ENCODE measurements at places on chromosomes 13 and 19.

- DNase-seq, result no peak
Measured at GRCh38 chr19:5058521-5059212, 89.8 kb downstream of the KDM4B start.

DNA sequence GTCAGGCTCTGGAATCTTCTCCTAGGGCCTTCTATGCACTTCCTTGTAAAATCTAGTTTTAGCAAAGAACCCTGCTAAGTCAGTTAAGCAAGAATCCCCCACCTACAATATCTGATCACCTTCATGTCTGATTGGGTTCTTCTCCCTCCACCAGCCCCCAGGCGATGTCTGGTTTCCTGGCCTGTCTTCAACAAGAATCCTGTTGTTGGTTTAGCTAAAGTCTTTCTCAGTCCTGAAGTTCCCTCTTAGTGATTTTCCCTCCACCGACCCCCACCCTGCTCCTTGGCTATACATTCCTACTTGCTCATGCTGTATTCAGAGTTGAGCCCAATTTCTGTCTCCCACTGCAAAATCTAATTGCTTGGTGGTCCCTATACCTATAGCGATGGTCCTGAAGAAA, 35.2 kb upstream of the SLC46A3 start:
- no peak for DNase-seq

- no peak for DNase-seq
Measured at GRCh38 chr13:26716984-26717383, 43.6 kb downstream of the GPR12 start.

DNA sequence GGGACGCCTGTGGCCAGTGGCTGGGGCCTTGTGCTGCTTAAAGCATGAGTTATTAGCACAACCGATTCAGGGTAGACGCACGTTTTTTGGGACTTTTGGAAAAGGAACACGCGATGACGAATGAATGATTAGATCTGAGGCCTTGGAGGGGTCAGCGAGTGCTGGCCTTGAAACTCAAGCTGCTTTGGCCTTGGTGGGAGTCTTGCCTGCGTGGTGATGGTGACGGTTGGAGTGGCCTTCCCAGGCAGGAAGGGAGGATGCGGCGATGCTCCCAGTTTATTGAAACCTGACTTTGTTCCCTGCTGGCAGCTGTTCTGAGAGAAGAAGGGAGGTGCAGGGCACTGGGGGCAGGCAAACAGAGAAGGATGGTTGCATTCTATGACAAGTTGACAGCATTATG, 63.1 kb upstream of the RNF113B start:
- DNase-seq, result no peak

DNA sequence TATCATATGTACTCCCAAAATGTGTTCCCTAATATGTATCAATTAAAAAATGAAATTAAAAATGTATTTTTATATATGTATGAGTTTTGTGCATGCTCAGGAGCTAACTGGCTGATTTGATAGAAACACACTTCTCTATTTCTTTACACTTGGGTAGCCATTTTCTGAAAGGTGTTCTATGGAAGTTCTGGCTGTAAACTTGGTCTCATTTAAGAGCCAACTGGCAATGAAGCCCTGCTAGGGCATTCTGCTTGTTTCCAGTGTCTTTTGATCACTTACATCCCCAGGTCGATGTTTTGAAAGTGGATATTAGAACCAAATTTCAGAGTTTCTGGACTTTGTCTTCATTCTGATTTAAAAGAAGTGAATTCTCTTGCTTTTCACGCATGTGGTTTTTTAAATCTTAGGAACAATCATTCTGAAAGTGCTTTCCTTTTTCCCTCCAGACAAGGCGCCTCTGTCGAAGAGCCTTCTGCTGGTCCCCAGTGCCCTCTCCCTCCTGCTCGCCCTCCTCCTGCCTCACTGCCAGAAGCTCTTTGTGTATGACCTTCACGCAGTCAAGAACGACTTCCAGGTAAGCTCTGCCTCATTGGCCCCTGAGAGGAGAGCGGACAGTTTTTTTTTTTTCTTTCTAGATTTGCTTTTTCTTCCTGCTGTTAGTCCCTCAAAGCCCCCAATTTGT, 20.1 kb downstream of the GPR18 start:
- DNase-seq, result no peak

DNA sequence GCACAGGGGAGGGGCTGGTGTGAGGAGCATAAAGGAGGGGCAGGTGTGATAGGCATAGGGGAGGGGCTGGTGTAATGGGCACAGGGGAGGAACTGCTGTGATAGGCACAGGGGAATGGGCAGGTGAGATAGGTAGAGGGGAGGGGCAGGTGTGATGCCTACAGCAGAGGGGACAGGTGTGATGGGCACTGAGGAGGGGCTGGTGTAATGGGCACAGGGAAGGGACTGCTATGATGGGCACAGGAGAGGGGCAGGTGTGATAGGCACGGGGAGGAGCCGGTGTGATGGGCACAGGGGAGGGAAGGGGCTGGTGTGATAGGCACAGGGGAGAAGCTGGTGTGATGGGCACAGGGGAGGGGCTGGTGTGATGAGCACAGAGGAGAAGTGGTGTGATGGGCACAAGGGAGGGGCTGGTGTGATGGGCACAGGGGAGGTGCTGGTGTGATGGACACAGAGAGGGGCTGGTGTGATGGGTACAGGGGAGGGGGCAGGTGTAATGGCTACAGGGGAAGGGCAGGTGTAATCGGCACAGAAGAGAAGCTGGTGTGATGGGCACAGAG, 39.5 kb upstream of the POP4 start:
- no peak for DNase-seq

GRCh38 chr19:2902590-2903218, 2.0 kb downstream of the ZNF57 start:
- no peak for DNase-seq

DNA sequence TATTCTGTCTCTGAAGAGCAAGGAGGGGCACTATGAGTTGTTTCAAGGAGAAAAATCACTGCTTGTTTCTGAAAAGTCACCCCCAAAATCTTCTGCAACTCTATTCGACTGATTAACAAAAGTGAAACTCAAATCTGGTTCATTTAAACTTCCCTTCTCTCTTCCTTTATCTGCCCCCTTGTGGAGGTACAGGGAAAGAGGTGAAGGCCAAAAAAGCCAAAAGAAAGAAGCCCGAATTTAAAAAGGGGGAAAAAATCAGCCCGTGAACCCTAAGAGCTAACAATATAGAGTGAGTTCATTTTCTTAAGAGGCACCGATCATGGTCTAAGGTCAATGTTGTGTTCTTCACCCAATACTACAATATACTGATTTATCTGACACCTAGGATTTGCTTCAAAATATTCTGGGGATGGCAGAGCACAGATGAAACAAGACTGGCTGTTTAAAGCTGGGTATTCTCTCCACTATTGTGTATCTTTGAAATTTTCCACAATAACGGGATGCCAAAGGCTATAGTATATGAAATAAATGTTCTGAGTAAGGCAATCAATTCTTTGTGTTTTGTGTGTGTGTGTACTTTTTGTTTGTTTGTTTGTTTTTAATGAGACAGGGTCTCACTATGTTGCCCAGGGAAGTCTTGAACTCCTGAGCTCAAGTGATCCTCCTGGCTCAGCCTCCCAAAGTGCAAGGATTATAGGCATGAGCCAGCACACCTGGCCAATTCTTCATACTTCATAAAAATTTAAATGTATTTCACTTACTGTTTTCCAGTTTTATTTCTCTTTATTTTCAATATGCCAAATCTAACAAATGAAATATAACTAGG, 55.0 kb upstream of the EEF1AKMT1 start:
- peak; percentile 50 for DNase-seq

GRCh38 chr19:17766543-17767131, 15.4 kb downstream of the FCHO1 start:
- no peak for DNase-seq

DNA sequence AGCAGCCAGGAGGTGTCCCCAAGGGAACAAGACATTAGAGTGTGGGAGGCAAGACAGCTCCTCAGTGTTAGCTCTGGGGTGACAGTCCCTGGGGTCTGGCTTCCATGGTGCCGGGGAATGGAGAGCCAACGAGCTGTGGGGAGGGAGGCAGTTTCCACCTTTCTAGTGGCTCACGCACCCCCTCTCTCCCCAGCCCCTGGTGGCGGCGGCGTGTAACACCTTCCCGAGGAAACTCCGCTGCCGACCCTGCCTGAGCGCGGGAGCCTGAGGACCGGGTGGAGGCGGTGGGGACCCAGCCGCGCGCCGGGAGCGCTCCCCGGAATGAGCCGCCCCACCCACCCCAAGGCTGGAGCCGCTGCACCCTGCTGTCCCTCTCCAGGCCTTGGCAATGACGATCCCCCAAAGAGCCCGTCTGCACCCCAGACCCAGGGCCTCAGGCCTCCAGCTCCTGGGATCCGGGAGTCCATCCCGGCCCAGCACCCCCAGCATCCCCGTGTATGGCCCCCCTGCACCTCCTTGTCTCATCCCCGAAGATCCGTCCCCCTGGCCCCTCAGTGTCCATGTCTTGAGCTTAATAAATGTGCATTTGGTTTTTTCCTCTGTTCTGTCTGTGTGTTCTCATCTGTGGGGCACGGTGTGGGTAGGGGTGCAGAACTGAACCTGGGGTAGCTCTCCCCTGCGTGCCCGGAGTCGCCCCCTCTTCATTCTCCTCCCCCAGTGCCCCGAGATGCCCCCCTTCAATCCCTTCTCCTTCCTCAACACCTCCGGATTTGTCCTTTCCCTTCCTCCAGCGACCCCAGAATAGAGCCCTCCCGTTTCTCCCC, 622 bp upstream of the FXYD5 start:
- peak; percentile 82 for DNase-seq

DNA sequence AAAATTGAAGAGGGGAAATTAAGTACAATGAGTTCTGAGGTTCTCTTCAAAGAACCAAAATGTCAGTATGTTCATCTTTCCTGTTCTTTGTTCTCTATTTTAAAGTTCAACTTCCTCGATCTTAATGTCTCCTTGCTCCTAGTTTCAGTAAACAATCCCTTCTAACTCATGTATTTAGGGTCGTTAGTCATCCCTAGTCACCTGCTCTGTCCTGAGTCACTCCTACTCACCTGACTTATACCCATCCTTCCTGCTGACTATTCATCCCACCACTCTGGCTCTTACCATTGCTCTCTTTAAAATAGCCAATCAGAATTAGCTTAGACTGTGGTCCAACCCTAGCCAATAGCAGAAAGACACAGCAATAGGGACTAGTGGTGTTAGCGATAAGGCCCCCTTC, 24.3 kb downstream of the ZNF90 start:
- DNase-seq, result no peak

DNA sequence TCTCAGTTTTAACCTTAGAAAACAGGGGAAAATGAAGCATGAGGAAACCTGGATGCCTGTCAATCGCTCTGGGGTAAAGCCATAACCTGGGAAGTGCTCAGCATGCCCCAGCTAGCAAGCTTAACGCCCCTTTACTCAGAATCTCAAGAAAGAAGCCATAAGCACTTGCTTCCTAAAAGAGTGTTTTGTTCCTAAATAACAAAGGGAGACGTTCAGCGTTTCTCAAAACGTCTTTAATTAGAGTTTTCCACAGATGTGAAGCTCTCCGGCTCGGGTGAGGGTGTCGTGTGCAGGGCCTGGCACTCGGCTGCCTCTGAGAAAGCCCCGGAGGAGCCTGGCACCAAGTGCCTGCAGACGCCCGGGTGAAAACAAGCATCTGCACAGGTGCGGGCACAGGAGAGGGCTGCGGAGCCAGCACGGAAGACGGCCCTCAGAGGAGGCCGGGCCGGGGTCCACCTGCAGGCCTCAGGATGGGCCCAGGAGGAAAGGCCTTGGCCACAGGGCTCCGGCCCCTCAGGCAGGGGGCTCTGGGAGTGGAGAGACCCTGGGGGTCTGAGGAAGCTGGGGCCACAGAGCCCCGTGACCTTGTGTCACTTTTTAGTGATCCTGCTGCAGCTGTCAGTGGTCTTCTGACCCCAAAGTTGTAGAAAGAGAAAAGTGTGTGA, 6.2 kb downstream of the GAS6 start:
- no peak for DNase-seq

GRCh38 chr19:5536337-5536894, 31.3 kb downstream of the TINCR start:
- DNase-seq, result no peak

DNA sequence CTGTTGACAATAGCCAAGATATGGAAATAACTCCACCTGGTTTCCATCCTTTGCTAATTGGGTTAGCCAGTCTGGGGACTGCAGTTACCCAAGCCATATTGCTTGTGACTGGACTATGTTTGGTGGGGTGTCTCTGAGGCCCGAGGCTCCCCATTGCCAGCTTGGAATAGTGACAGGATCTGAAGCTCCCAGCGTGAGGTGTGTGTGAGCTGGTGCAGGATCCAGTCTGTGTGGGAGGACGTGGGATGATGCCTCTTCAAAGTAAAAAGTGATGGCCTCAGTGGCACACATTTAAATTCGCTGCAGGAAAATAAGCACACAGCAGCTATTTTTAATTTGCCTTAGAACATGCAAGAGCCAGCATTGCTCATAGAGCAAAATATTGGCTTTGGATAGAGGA, 75.0 kb downstream of the TEX26 start:
- no peak for DNase-seq

- DNase-seq, result no peak
Measured at GRCh38 chr19:6999933-7000332, 21.3 kb downstream of the MBD3L2B start.

- no peak for DNase-seq
Measured at GRCh38 chr13:80262051-80262695, 78.8 kb downstream of the SPRY2 start.

DNA sequence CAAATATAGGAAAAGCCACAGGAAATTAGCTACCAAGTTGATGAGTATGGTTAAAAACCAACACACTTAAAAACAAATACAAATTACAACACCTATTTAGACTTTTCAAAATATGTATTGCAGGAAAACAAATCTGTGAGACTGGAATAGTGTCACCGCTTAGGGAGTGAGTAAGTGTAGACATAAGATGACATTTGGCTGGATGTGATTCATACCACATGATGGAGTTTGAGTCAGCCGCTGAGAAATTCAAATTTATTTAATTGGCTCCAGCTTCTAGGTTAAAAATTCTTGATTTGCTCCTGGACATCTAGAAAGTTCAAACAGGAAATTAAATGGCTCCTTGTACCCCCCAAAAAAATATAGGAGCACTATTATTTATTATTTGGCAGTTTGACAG, 531.7 kb downstream of the SLITRK1 start:
- DNase-seq, result no peak

GRCh38 chr13:97318532-97318931, 96.4 kb downstream of the MBNL2 start:
- no peak for DNase-seq

DNA sequence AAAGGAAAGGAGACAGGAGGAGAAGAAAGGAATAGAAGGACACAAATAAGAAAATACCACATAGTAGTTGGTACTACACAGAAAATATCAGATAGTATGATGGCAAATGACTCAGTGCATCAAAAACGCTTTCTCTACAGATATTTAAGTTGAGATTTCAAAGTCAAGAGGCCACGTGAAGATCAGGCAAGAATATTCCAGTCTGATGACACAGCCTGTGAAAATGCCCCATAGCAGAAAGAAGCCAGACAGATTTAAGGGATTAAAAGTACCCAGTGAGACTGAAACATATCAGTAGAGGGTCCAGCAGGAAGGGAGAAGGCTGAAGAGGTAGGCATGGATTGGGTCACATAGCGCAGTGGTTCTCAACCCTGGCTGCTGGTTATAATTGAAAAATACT, 113.7 kb downstream of the VWA8 start:
- no peak for DNase-seq

GRCh38 chr13:76331943-76332712, 554.1 kb downstream of the KCTD12 start:
- DNase-seq, result no peak

Measured in GM20000 (cell line).